Foreskin fibroblast (primary cell): ENCODE measurements at places on chromosomes 1 and 21.
A peak's percentile ranks its signal among the peaks of the same experiment; 100 is the strongest.

DNA sequence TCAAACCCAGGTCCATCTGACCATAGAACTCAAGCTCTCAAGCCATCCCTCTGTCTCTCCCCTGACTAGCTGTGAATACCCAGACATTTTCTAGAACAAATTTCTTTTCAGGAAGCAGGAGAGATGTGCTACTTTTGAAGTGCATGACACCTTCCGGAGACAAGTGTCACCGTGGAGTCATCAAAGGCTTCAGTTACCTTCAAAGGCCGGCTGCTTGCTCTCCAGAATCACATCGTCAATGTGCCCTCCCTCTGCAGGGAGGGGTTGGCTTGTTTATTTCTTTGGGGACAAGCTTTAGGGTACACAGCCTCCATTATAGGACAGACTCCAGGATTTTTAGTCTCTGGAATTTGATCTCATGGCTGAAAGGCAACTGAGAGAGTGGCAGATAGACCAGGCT, 37.7 kb upstream of the IGSF21 start:
- DNase-seq, result no peak

DNA sequence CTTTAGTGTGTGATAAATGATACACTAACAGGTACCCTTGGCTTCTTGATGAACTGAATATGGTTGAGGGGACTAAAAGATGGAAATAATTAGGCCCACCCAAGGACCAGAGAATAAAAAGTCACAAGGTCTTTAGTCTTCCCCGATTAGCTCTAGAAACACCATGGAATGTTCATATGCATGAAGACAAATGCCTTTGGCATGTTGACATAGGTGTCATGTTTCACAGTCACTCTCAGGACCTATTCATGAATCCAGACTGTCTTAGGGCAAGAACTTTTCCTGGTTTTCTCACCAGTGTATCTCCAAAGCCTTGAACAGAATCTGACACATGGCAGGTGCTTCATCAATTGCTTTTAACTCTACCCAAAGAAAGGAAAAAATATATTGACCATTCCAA, 412.8 kb downstream of the AJAP1 start:
- no peak for DNase-seq

DNA sequence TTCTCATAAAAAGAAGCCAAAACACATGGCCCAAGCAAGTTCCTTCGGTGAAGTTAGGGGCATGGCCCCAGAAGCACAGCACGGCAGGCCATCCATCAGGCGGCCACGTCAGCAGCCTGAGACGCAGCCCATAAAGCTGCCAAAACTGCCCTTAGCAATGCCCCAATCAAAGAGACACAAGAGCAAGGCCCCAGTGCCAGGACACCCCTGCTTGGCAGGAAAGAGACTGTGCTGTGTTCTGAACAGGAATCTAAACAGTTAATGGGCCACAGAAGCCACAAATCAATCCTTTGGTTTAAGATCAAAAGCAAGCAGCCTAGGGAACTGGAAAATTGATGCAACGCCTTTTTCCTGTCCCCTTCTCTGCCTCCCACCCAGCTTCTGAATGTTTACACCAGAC, 497.0 kb upstream of the USP24 start:
- no peak for DNase-seq

DNA sequence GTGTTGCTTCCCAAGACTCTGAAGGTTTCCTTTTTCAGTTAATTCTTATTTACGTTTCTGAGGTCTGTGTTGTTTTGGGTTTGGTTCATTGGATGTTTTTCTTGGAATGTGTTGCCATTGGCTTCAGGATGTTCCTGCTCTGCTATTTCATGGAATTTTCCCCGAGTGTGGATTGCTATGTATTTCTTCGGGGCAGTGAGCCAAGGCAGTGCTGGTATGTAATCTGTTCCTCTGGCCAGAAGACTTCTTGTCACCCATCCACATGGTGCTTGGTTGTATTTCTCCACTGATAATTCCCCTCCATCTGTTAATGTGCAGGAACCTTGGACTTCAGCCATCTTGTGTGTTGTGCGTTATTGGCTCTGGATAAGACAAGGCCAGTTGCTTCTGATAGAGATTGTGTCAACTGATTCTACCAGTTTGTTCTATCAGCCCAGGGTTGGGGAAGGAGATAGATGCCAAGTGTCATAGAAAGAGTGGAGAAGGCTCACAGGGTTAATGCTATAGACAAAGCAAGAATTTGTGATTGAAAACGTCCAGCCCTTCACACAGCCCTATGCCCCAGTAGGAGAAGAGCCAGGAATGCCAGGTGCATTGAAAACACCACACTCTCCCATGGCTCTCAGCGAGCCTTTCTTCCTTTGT, 505.2 kb downstream of the PLPP3 start:
- peak; percentile 86 for DNase-seq

GRCh38 chr1:29498126-29499103, 262.1 kb downstream of the PTPRU start:
- no peak for DNase-seq

- DNase-seq, result peak; percentile 26
Observed at GRCh38 chr1:39737546-39738169, 1.0 kb upstream of the PPIE start.

DNA sequence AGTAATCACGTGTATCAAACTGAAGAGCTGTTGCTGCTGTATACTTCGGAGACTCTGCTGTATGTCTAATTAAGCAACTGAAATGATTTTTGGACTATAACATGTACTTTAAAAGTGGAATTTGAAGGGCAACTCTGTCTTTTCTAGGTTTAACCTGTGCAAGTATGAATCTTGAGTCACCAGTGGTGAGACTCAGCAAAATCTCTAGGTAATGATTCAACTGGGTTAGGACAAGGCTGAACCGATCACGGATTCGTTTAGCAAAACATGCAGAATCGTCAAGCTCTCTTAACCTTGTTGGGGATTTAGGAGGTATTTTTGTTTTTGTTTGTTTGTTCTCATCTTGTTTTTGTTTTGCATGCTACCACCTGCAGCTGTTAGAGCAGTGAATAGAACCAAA, 149.6 kb downstream of the CYYR1 start:
- no peak for DNase-seq
